ENCODE measurements at places on chromosomes 1 and 21. TPM values are rescaled to one million over a fixed set of nuclear protein-coding genes. Genes with fewer than 3 reads are reported as not detected.

DNA sequence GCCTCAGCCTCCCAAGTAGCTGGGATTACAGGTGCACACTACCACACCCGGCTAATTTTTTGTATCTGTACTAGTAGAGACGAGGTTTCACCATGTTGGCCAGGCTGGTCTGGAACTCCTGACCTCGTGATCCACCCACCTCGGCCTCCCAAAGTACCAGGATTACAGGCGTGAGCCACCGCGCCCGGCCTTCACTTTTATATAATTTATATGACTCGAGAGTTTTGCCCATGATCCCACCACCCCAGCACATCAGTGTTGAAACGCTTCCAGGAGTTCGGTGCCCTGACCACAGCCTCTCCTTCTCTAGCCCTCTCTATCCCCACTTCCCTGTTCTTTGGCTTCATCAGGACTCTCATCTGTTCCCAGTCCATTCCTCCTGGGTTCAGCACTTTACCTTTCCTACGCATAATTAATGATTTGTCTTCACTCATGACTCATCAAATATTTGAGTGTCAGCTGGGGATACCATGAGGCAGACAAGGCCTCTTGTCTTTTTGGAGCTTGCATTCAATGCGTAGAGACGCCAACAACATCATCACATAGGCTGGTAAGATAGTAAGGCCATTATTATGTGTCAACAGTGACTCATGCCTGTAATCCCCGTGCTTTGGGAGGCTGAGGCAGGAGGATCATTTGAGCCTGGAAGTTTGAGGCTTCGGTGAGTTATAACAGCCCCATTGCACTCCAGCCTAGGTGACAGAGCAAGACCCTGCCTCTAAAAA, 1.4 kb downstream of the PMF1 start:
- H3K36me3 ChIP-seq, result peaks cover 16% of the 10 kb centered on the region
- peak overlapping the region; percentile 81 for H3K4me3 ChIP-seq
- H3K27me3 ChIP-seq, result no peaks in the 10 kb centered on the region
- H3K4me1 ChIP-seq, result peaks cover 21% of the 10 kb centered on the region

- no peaks in the 10 kb centered on the region for H3K27me3 ChIP-seq
- DNase-seq, result no peak
- H3K4me1 ChIP-seq, result no peaks in the 10 kb centered on the region
- H3K36me3 ChIP-seq, result no peaks in the 10 kb centered on the region
- H3K27ac ChIP-seq, result no peak overlapping the region
Measured at GRCh38 chr1:26553942-26554682, 24.6 kb downstream of the RPS6KA1 start.

- no peaks in the 10 kb centered on the region for H3K36me3 ChIP-seq
- H3K4me3 ChIP-seq, result no peak overlapping the region
- no peak overlapping the region for H3K27ac ChIP-seq
- H3K4me1 ChIP-seq, result no peaks in the 10 kb centered on the region
- H3K27me3 ChIP-seq, result no peaks in the 10 kb centered on the region
Measured at GRCh38 chr1:99636647-99637175, 9.2 kb upstream of the PALMD start.

- H3K4me3 ChIP-seq, result no peak overlapping the region
- no peak overlapping the region for H3K27ac ChIP-seq
- no peaks in the 10 kb centered on the region for H3K36me3 ChIP-seq
- H3K4me1 ChIP-seq, result no peaks in the 10 kb centered on the region
- H3K27me3 ChIP-seq, result no peaks in the 10 kb centered on the region
- no peak for DNase-seq
Measured at GRCh38 chr1:84853741-84854721, 39.0 kb downstream of the LPAR3 start.

DNA sequence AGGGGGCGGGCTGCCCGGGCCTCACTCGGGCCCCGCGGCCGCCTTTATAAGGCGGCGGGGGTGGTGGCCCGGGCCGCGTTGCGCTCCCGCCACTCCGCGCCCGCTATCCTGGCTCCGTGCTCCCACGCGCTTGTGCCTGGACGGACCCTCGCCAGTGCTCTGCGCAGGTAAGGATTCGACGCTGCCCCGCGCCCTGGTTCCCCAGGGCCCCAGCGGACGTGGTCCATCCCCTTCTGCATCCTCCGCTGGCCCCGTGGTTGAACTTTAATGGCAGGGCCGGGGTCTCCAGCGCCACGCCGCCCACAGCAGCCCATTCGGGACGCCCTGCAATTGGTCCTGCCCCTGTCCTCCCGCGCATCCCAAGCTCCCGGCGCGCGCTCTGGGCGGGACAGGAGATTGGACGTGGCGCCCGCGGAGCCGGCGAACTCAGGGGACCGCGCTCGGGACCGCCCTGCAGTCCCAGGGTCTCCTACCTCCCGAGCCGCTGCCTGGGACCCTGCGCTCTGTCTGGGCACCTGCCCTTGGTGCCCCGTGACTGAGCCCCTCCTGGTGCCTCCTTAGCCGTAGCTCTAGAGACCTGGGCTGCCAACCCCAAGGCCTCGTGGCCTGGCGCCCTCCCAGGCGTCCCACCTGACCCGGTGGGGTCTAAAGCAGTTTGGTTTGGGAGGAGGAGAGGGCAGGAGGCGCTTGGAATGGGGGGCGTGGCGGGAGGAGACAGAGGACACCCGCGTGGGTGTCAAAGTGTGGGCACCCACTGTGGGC, at the start of gene ALPL:
Gene ALPL (plus strand): TSS at position 73 of the 762 bp plus-strand sequence. CDS start 44,659 bp downstream, outside the sequence.
- H3K27me3 ChIP-seq, result no peaks in the 10 kb centered on the region
- peaks cover 10% of the 10 kb centered on the region for H3K4me1 ChIP-seq
- H3K27ac ChIP-seq, result no peak within 1 kb of the TSS
- H3K36me3 ChIP-seq, result no peaks in the 10 kb centered on the region

ADAMTS4 gene
- 15.0 TPM for total RNA-seq

KDM5B gene
- total RNA-seq, result 42.0 TPM

ALX3 gene
- total RNA-seq, result not detected

ASAP3 gene
- 50.4 TPM for total RNA-seq

CTSK gene
- 117 TPM for total RNA-seq

MOV10 gene
- total RNA-seq, result 28.3 TPM

LAD1 gene
- 0.41 TPM for total RNA-seq

HOOK1 gene
- total RNA-seq, result 0.63 TPM
